ENCODE measurements at places on chromosomes 12 and 14.

DNA sequence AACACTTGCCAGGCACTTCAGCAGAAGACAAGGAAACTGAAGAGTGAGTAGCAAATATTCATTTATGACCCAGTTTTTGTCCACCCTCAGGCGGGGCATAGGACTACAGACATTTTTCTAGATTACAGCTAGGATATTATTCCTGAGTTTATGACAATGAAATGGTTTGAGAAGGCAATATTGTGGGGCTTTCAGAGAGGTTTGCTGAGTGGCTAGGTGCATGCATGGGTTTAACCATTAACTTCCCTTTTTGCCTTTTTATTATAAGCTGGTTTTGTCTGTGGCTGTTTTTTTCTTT, 104.0 kb upstream of the BCAT1 start:
- DNase-seq, result no peak

DNA sequence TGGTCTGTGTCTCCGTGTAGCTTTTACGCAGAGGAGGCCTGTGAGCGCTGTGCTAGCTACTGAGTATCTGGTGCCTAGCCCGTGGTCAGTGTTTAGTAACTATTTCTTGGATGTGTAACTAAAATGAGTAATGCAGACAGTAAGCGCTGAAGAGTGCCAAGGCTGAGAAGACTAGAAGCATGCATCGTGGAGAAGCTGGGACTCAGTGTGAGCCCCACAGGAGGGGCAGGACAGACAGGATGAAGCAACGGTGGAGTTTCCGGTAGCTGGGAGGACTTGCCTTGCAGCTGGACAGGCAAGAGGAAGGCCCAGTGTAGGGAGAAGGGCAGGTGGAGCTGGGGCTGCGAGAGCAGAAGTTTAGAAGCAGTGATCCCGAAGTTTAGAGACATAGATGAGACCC, 233.4 kb upstream of the FKBP4 start:
- no peak for DNase-seq

GRCh38 chr14:95597784-95598211, 62.9 kb downstream of the GLRX5 start:
- DNase-seq, result no peak

GRCh38 chr14:104085032-104085888, at the start of gene ASPG:
TSS of gene ASPG (plus strand) at chr14:104085700. CDS start at chr14:104085771, 71 bp downstream.
- DNase-seq, result no peak

- no peak for DNase-seq
Observed at GRCh38 chr12:103475073-103475472, 20.7 kb downstream of the C12orf42 start.

GRCh38 chr14:53963320-53964227, 6.9 kb upstream of the BMP4 start:
- no peak for DNase-seq

DNA sequence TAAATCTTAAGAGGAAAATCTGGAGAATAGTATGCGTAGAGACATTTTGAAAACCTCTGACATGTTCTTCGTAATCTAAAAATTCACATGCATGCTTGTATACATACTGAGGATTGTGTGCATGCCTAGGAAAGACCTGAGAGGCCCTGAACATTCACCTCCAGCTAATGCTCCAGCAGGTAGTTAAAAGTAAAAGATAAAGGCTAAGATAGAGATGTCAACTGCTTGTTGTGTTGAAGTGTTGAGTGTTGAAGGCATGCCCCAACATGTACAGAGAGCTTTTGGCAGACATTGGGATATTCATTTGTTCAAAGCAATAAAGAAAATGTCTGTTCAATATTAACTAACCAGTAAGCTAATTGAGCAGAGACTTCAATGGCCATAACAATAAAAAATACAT, 118.6 kb upstream of the SYT1 start:
- no peak for DNase-seq

- no peak for DNase-seq
Observed at GRCh38 chr12:21300632-21301031, 34.1 kb downstream of the SLCO1A2 start.

- DNase-seq, result no peak
Observed at GRCh38 chr12:101064721-101065120, 145.3 kb downstream of the SLC5A8 start.

GRCh38 chr12:132571051-132571450, 39.3 kb downstream of the LRCOL1 start:
- DNase-seq, result no peak

GRCh38 chr12:29638528-29638927, 141.0 kb upstream of the OVCH1 start:
- DNase-seq, result no peak

DNA sequence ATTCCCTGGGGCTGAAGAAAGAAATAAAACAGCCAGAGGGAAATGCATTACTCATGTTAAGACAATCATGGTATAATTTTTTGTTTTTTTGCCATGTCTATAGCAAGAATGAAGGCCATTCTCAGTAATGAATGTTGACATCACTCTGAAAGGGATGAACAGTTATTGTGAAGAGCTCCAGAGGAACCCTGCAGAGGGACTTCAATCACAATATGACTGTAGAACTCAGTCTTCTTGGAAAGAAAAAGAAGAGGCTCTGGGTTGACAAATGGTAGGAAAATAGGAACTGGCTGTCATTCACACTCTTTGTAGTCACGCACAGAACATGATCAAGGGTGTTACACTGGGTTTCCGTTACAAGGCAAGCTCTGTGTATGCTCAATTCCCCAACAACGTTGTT, 73.8 kb upstream of the DACT1 start:
- DNase-seq, result no peak

DNA sequence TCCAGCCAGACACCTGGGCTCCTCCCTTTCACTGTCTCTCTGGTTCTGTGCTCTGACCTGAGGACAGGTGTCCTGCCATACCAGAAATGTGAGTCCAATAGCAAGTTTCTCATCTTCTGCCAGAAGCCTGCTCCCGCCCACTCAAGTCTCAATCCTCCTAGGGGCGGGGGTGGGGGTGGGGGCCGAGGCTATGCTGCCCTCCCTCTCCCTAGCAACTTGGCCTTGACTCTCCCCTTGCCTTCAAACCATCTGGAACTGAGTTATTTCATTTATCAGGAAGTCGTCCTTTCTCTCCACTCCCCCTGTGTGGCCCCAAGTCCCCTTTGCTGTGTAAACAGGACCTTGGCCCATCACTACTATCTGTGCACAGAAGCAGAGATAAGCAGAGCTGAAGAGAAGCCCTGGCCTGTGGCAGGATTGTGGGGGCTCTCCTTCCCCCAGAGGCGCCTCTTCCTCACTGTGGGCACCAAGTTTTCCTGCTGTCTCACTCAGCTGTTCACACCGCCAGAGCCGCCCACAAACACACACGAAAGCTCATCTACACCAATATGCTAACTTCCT, 117.1 kb downstream of the DPF3 start:
- DNase-seq, result no peak

GRCh38 chr12:116959198-116959460, 48.4 kb downstream of the FBXW8 start:
- DNase-seq, result no peak

GRCh38 chr14:79118291-79118690, 948.1 kb downstream of the NRXN3 start:
- DNase-seq, result no peak

DNA sequence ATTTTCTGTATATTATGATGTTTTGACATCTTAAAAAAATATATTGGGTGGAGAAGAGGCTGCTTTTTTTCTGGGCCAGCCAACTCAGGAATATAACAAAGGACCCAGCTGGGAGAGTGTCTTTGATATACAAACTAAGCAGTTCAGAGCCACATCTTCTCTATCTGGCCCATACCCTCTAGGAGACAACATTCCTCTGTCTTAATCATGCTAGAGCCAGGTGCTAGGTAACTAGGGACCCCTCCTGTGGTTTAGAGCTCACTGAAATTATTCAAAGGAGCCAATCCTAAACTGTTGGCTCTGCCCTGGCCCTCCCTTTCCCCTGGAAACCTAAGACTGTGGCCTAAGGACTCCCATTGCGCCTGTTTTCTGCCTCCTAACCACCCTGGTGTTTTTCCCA, 193.1 kb upstream of the DIO2 start:
- no peak for DNase-seq

DNA sequence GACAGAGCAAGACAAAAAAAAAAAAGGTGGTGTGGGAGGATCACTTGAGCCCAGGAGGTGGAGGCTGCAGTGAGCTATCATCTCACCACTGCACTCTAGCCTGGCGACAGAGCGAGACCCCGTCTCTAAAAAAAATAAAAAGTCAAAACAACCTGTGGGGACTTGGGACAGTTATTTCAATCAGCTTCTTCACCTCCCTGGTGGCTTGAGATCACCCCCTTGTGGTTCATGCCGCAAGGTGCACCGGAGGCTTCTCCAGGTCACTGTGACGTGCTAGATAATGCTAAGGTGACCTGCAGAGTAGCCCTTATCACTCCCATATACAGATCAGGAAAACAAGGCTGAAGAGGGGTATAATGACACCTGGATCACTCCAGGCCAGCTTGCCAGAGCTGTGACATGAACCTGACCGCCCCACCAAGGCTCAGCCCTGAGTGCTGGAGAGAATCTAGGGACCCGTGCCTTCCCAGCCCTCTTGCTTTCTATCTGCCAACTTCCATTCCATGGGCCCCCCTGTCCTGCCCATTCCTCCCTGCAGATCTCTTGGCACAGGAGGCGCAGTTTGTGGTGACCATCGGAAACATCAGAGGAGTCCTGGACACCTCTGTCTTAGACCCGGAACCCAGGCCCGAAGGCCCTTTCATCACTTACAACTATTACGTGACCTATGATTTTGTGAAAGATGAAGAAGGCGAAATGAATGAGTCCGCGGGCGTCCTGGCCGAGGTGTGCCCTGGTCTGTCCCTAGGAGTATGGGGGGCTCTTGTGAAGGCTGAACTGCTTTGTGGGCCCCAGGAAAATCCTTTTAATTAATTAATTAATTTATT, 8.1 kb downstream of the LRRC43 start:
- DNase-seq, result peak; percentile 47

- DNase-seq, result no peak
Observed at GRCh38 chr12:10154145-10154496, 17.8 kb downstream of the OLR1 start.

- DNase-seq, result no peak
Observed at GRCh38 chr14:68811171-68811570, 18.3 kb upstream of the ZFP36L1 start.

DNA sequence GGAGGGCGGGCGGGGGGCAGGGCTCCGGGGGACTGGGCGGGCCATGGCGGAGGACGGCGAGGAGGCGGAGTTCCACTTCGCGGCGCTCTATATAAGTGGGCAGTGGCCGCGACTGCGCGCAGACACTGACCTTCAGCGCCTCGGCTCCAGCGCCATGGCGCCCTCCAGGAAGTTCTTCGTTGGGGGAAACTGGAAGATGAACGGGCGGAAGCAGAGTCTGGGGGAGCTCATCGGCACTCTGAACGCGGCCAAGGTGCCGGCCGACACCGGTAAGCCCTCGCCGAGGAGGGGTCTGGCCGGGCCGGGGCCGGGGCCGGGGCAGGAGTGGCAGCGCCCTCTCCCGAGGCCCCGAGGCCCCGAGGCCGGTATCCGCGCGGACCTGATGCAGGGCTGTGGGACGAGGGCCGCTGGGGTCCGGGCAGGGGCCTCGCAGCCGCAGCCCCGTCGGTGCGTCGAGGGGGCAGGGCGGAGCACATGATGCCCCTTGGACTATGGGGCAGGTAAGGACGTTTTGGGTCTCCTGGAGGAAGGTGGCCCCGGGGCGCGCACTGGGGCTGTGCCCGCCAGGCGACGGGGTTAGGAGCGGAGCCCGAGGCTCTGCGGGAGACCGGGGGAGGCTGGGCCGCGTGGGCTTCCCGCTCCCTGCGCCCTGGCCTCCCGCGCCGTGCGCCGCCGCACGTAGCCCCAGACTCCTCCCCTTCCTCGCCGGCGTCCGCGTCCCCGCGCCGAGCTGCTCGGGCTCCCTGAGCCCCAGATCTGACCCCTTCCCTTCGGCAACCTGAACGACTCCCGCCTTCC, at the start of gene TPI1:
TPI1 (plus strand) TSS at position 119 of the 798 bp plus-strand sequence; CDS start at position 155, 36 bp downstream.
- peak; percentile 60 for DNase-seq
